ENCODE measurements at places on chromosomes 5 and 9.

GRCh38 chr9:96626912-96627311 is 7.3 kb upstream of the CDC14B start:
- DNase-seq = no peak

- no peak for DNase-seq
These were observed 71.4 kb downstream of the SEMA4D start for GRCh38 chr9:89426384-89426961.

DNA sequence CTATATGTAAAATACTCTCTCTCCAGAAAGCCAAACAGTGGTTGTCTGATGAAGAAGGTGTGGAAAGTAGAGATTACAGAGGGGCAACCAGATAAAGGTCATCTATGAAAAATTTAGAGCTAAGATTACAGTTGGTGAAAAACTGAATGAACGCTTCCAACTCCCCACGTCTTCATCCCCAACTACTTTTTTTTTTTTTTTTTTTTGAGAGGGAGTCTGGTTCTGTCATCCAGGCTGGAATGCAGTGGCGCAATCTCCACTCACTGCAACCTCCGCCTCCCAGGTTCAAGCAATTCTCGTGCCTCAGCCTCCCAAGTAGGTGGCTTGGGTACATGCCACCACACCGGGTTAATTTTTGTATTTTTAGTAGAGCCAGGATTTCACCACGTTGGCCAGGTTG is 64.3 kb downstream of the RAPGEF6 start:
- no peak for DNase-seq

- no peak for DNase-seq
These were observed 69.5 kb upstream of the UNC5A start for GRCh38 chr5:176740702-176741496.

DNA sequence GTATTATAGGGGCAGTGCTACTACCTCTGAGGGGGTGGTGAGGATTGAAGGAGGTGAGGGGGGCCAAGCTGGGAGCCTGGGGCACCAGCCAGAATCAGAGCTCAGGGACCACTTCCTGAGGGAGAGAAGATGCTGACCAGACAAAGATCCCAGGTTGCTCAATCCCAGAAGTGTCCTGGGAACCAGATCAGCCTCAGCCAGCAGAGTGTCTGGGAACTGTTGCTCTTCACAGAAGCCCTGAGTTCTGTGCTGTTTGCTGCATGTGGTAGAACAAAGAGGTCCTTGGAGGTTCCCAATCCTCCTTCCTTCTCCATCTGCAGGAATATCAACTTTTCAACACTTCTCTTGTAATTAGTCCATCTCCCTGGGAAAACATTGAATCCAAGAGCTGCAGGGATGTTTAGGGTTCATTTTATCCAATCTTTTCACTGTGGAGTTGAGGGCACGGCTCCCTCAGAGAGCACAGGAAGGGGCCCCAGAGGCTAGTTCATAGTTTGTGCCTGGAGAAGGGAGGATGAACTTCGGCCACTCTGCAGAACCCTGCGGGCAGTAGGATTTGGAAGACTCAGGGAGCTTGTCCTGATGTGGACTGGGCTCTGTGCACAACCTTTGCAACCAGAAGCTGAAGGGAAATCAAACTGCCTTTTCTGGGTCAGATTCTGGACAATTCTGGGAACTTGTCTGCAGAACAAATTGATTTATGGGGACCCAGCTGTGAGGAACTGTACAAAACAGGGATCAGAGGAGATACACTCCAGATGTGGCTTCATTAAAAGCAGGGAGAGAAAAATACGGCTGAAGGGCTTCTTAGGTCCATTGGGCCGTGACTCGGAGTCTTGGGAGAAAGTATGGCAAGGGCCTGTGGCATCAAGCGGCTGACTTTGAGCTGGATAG is 57.1 kb downstream of the GALNT12 start:
- DNase-seq = no peak

DNA sequence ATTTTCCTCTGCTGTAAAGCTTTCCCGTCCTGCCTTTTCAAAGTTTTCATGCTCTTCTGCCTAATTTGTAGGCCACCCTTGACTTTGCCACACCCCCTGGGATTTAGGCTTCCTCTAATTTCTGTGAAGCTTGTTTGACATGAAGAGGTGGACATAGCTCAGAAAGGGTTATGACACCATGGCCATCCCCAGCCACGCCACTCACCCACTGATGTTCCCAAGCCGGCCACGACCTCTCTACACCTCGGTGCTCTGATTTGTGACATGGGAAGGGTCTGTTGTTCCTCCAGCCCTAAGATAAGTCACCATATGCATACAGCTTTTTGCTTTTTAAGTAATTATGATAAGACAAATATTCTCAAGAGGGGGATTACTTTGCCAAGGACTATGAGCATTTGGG is 139.5 kb downstream of the BARX1 start:
- DNase-seq = no peak

DNA sequence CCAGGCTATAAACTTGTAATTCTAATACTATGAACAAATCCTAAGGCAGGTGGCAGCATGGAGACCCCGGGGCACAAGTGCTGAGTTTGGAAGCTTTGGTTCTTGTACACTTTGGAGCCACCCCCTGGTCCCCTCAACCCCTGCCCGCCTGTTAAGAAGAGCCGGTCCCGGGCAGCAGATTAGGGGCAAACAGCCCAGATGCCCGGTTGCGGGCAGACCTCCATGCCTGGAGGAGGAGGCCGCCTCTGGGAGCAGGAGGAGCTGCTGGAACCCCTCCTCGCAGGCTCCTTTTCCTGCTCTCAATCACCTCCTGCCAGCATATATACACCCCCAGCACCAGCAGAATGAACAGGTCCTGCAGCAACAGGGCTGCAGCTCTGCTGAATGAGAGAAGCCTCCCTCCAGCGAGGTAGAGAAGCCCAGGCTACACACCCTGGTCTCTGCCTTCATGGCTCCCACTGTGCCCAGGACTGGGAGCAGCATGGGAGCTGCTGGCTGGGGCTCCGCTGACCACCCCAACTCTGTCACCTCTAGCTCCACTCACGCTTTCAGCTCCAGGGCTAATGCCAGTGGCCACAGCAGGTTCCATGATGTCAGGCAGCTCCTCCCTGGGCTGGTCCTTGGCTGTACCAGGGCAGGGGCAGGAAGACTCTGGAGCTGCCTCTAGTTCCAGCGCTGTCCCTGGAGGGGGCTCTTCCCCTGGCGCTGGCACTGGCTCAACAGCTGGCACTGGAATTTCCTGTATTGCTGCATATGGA is 1713.5 kb upstream of the ACO1 start:
- DNase-seq = no peak

DNA sequence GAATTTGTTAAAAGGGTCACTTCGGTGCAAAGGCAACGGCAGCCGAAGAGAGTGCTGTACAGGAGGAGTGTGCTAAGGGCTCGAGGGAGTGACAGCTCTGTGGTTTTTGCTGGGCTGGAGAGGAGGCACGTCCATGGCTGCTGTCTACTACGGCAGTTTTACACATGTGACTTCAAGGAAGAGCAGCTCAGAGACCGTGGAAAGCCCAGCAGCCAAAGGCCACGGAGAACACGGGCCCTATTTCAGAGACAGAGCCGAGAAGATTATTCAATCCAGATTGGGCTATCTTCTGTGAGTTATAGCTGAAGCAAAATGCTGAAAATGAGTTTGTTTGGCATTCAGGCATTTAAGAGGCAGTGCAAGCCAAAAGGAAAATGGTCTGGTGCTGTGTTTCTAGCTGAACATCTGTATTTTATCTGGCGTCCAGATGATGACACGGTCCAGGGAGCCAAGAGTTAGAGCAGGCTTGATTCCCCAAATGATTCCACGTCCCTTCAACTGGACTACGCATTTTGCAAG is 96.4 kb downstream of the RFK start:
- DNase-seq = no peak

- DNase-seq = peak; percentile 48
These were observed 12.3 kb downstream of the MED10 start for GRCh38 chr5:6365977-6366590.

DNA sequence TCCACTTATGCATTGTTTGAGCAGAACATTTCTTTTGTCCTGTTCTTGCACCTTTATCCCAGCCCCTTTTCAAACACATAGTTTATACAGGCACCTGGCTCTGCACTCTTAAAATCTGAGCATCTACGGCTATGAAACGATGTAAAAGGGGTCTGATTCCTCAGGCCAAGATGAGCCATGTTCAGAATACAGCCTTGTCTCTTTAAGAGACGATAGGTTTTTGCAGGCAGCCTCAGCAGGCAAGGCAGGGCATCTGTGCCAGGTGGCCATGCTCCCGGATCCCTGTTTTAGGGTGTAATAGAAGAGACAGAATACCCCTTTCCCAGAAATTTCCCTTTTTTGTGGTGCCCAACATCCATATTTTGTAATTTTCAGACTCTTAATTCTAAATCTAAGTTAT is 89.1 kb upstream of the NFIB start:
- no peak for DNase-seq

DNA sequence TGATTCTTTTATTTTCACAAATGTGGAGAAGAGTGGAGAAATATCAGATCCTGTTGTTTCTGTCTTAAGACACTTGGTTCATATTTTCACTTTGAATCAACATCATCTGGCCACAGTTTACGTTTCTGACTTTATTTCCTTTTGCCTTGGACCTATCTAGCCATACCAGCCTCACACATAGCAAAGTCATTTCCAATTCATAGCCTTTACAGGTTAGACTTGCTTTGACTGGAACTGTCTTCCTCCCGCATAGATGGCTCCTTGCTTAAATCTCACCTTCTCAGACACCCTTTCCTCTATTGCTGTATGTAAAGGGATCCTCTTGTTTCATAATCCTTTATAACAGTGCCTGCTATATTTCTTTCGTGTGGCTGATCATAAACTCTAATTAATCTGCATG is 297.8 kb downstream of the SH3GL2 start:
- no peak for DNase-seq

GRCh38 chr9:116165912-116166311 is 12.3 kb downstream of the PAPPA start:
- DNase-seq = no peak

GRCh38 chr5:107949688-107950341 is 279.1 kb upstream of the EFNA5 start:
- DNase-seq = no peak

GRCh38 chr9:35910613-35911359 is 1.5 kb downstream of the SPAAR start:
- no peak for DNase-seq
